ENCODE measurements at places on chromosomes 11 and 22. TPM values are rescaled to one million over a fixed set of nuclear protein-coding genes. Genes with fewer than 3 reads are reported as not detected.

OR2AG2 gene
- total RNA-seq: not detected

MMP13 gene
- total RNA-seq: not detected

AP5B1 gene
- total RNA-seq: 16.8 TPM

ENDOD1 gene
- total RNA-seq: 11.0 TPM

KRTAP5-7 gene
- total RNA-seq: not detected

EHF gene
- not detected for total RNA-seq

FTH1 gene
- total RNA-seq: 2,525 TPM

CLDN5 gene
- total RNA-seq: 1.7 TPM

ELP4 gene
- total RNA-seq: 21.4 TPM

MFNG gene
- total RNA-seq: 148 TPM

GLYATL2 gene
- not detected for total RNA-seq

RIBC2 gene
- 0.67 TPM for total RNA-seq

- H3K4me3 ChIP-seq: no peak overlapping the region
- H3K27ac ChIP-seq: no peak overlapping the region
- no peaks in the 10 kb centered on the region for H3K36me3 ChIP-seq
- DNase-seq: no peak
- no peaks in the 10 kb centered on the region for H3K27me3 ChIP-seq
- H3K4me1 ChIP-seq: no peaks in the 10 kb centered on the region
Measured at GRCh38 chr22:21922370-21923162, 30.1 kb downstream of the PPM1F start.

GRCh38 chr22:44740307-44740706 lies 12.1 kb upstream of the ARHGAP8 start:
- no peak overlapping the region for H3K4me3 ChIP-seq
- H3K27ac ChIP-seq: no peak overlapping the region
- no peak for DNase-seq
- H3K4me1 ChIP-seq: no peaks in the 10 kb centered on the region
- H3K36me3 ChIP-seq: no peaks in the 10 kb centered on the region

DNA sequence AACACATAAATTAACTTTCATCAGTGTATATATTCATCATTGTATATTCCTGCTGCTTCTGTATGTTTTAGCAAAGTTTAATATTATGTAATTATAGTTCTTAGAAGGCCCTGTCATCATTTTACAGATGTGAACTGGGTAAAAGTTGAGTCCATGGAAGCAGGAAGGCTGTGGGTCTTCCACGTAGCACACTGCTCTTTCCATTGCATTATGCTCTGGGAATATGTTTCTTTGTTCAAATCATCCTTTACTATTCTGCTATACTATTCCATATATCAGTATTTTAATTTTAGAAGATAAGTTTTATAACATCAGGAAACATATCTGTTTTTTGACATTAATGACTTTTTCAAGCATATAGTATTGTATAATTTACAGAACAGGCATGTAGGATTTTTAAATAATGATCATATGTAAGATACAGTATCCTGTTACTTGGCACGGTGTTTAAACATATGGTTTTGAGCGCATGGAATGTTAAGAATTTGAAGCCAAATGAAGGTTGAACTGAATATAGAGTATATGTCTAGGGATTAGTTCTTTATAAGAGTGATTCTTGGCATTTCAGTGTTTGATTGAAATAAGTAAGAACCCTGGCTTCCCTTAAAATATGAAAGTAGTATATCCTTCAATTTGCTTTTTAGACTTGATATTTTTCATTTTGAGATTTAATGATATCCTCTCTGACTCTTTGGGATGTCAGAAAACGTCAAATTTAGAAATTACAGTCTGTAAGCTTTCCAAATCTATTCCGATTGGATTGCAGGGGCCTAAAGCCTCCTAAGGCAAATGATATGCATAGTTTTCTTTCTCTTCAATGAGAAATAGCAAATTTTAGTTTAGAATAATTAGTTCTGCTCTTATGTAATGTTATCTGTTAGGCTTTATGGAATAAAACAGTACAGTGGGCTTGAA lies 8.6 kb downstream of the CCDC81 start:
- no peak overlapping the region for H3K27ac ChIP-seq
- no peaks in the 10 kb centered on the region for H3K36me3 ChIP-seq
- no peaks in the 10 kb centered on the region for H3K27me3 ChIP-seq
- H3K4me3 ChIP-seq: no peak overlapping the region
- DNase-seq: no peak

GRCh38 chr11:41282395-41282794 lies 177.1 kb downstream of the LRRC4C start:
- H3K36me3 ChIP-seq: no peaks in the 10 kb centered on the region
- no peaks in the 10 kb centered on the region for H3K27me3 ChIP-seq
- no peak for DNase-seq
- no peaks in the 10 kb centered on the region for H3K4me1 ChIP-seq

GRCh38 chr11:112334381-112334780 lies 73.7 kb upstream of the PLET1 start:
- H3K36me3 ChIP-seq: no peaks in the 10 kb centered on the region
- H3K4me3 ChIP-seq: no peak overlapping the region
- H3K4me1 ChIP-seq: no peaks in the 10 kb centered on the region
- H3K27ac ChIP-seq: no peak overlapping the region
- no peak for DNase-seq

GRCh38 chr11:88508418-88508758 lies 170.9 kb upstream of the CTSC start:
- H3K36me3 ChIP-seq: no peaks in the 10 kb centered on the region
- H3K27me3 ChIP-seq: peaks cover 42% of the 10 kb centered on the region
- no peak overlapping the region for H3K4me3 ChIP-seq
- no peak for DNase-seq

DNA sequence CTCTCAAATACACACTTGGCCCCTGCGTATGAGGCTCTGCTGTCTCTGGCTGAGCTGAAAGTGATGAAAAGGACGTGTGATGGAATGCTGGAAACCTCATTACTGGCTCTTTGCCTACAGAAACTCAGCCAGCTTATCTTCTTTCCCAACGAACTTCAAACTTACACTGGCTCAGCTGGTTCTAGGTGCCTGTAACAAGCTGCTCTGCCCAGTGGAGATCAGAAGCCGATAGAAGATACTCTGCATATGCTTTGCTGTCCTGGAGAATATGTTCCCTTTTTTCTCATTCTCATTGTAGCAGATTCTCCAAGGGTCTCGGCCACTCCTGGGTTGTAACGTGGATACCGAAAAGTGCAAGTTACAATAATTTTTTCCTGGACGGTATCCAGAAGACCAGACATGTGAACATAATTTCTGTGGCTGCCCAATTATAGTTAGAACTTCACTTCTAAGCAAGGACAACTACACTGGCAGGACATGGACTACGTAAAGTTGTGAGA lies 405.3 kb upstream of the CCDC90B start:
- no peak overlapping the region for H3K4me3 ChIP-seq
- H3K4me1 ChIP-seq: no peaks in the 10 kb centered on the region
- no peaks in the 10 kb centered on the region for H3K36me3 ChIP-seq
- no peaks in the 10 kb centered on the region for H3K27me3 ChIP-seq

GRCh38 chr22:40512426-40513136 lies 123.9 kb downstream of the MRTFA start:
- no peaks in the 10 kb centered on the region for H3K27me3 ChIP-seq
- DNase-seq: no peak
- H3K4me1 ChIP-seq: no peaks in the 10 kb centered on the region
- H3K4me3 ChIP-seq: no peak overlapping the region
- no peaks in the 10 kb centered on the region for H3K36me3 ChIP-seq
- H3K27ac ChIP-seq: no peak overlapping the region

- H3K4me1 ChIP-seq: no peaks in the 10 kb centered on the region
- DNase-seq: no peak
- no peak overlapping the region for H3K27ac ChIP-seq
- H3K27me3 ChIP-seq: no peaks in the 10 kb centered on the region
- peaks cover 65% of the 10 kb centered on the region for H3K36me3 ChIP-seq
- no peak overlapping the region for H3K4me3 ChIP-seq
Measured at GRCh38 chr11:43919852-43920597, 22.4 kb upstream of the C11orf96 start.

GRCh38 chr11:85167038-85167437 lies 460.1 kb downstream of the DLG2 start:
- DNase-seq: no peak
- H3K4me3 ChIP-seq: no peak overlapping the region
- no peaks in the 10 kb centered on the region for H3K4me1 ChIP-seq
- H3K36me3 ChIP-seq: no peaks in the 10 kb centered on the region
- H3K27ac ChIP-seq: no peak overlapping the region

- no peak overlapping the region for H3K27ac ChIP-seq
- H3K4me1 ChIP-seq: no peaks in the 10 kb centered on the region
- DNase-seq: no peak
- H3K27me3 ChIP-seq: no peaks in the 10 kb centered on the region
- no peak overlapping the region for H3K4me3 ChIP-seq
Measured at GRCh38 chr22:31800065-31800464, 46.2 kb downstream of the DEPDC5 start.

GRCh38 chr11:26867286-26867685 lies 126.6 kb upstream of the FIBIN start:
- H3K27ac ChIP-seq: no peak overlapping the region
- H3K4me1 ChIP-seq: no peaks in the 10 kb centered on the region
- H3K4me3 ChIP-seq: no peak overlapping the region
- no peaks in the 10 kb centered on the region for H3K27me3 ChIP-seq
- no peak for DNase-seq

GRCh38 chr11:96014217-96014616 lies 90.3 kb upstream of the MTMR2 start:
- peak; percentile 64 for DNase-seq
- H3K4me3 ChIP-seq: peak overlapping the region; percentile 68
- no peaks in the 10 kb centered on the region for H3K27me3 ChIP-seq
- H3K4me1 ChIP-seq: peaks cover 50% of the 10 kb centered on the region
- no peaks in the 10 kb centered on the region for H3K36me3 ChIP-seq

DNA sequence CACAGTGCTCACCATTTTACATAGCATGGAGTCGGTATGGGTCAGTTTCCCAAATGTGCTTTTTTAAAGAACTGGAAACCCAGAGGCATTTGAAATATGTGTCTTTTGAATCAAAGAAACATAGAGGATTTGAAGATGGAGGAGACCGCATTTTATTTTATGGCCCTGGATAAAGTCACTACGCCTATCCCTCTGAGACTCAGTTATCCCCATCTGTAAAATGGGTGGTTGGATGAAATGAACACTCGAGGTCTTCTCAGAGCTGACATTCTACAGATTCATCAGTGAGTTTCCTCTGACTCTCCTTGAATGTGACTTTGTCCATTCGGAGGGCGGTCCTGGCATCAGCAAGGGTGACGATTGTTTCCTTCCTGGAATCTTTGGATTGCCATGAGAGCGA lies 135.1 kb downstream of the MIAT start:
- no peaks in the 10 kb centered on the region for H3K4me1 ChIP-seq
- DNase-seq: no peak
- no peaks in the 10 kb centered on the region for H3K27me3 ChIP-seq
- peaks cover 38% of the 10 kb centered on the region for H3K36me3 ChIP-seq
- no peak overlapping the region for H3K4me3 ChIP-seq

- no peak overlapping the region for H3K27ac ChIP-seq
- no peak overlapping the region for H3K4me3 ChIP-seq
- H3K4me1 ChIP-seq: no peaks in the 10 kb centered on the region
- H3K36me3 ChIP-seq: no peaks in the 10 kb centered on the region
Measured at GRCh38 chr11:76955459-76956114, 78.6 kb upstream of the B3GNT6 start.

GRCh38 chr11:504053-504993 lies 2.7 kb downstream of the RNH1 start:
- DNase-seq: no peak
- H3K4me3 ChIP-seq: no peak overlapping the region
- no peak overlapping the region for H3K27ac ChIP-seq
- peaks cover 44% of the 10 kb centered on the region for H3K4me1 ChIP-seq
- H3K36me3 ChIP-seq: peaks cover 20% of the 10 kb centered on the region
- no peaks in the 10 kb centered on the region for H3K27me3 ChIP-seq

DNA sequence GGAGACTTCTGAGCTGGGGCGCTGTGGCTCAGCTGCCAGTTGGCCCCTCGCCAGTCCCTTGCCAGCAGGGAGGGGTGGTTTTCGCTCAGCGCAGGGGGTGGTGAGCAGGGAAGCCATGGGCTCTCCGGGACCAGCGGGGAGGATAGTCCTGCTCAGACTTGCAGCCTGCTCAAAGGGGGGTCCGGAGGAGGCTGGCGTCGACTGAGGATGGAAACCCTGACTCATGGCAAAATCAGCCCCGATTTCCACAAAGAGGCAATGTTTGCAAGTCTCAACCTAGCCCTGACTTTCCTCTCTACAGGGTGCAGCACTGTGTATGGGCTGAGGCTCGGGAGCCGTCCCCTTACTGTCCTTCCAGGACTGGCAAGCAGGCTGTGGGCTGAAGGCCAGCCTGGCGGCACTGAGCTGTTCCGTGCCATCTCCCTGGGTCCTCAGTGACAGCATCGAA lies 35.1 kb downstream of the FBLN1 start:
- no peaks in the 10 kb centered on the region for H3K27me3 ChIP-seq
- no peaks in the 10 kb centered on the region for H3K36me3 ChIP-seq
- DNase-seq: no peak

GRCh38 chr11:111598148-111598547 lies 4.1 kb upstream of the SIK2 start:
- no peak for DNase-seq
- H3K27ac ChIP-seq: no peak overlapping the region
- H3K4me3 ChIP-seq: no peak overlapping the region
- H3K27me3 ChIP-seq: peaks cover 4% of the 10 kb centered on the region
- H3K36me3 ChIP-seq: no peaks in the 10 kb centered on the region
- H3K4me1 ChIP-seq: peaks cover 8% of the 10 kb centered on the region

DNA sequence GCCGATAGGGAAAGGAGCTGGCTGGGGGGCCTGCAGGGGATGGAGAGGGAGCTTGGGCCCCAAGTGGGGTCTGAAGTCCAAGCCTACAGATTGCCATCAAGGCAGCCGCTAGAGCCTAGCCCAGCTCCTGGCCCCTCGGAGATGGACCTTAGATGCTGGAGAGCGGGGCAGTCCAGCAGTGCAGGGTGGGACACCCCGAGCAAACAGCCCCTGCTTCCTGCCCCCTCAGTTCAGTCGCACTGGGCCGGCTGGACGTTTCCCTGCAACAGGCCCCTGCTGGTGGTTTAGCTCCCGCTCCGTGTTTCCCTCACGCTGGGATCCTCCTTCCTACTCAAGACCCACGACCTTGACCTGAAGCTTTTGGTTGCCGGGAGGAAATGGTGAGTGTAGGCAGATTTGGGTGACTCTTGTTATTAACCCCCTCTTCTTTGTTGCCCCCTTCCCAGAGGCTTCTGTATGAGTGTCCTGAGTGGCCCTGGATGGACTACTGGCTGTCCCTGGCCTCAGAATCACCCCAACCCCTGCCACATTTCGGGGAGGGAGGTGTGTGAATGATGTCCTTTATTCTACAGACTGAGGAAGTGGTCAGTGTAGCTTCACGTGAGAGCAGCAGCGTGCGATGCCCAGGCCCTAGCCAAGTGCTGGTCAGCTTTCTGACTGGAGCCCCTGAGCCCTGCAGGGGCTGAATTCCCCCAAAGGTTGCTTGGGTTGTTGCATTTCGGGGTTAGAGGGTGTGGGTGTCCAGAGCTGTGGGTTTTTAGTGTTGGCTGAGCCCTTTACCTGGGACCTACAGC lies 2.7 kb downstream of the ST3GAL4 start:
- DNase-seq: no peak
- no peak overlapping the region for H3K27ac ChIP-seq
- no peak overlapping the region for H3K4me3 ChIP-seq

Data from CD4-positive, CD25-positive, alpha-beta regulatory T cell (primary cell).